ENCODE measurements at places on chromosomes 5 and 9.

DNA sequence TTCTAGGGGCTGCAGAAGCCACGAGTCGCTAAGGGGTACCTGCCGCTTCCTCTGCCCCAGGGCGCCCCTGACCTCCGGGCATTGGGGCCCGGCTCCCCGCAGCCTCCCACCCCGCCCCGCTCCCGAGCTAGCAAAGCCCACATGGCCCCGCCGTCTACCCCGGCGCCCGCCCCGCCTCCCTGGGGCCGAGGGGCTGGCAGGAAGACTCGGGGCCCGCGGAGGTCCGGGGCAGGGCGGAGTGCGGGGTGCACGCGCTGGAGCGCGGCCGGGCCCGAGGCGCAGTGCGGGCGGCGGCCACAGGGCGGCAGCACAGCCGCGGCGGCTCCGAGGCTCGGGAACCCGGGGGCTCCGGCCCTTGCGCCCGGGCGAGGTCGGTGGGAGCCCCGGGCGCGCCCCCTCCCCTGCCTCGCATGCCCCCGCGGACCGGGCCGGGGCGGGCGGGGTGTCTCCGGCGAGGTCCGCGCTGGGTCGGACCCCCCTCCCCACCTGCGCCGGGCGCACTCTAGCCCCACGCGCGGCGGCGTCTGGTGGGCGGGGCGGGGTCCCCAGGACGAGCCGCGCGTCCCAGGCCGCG lies 6.7 kb downstream of the NRARP start:
- no peak for DNase-seq

DNA sequence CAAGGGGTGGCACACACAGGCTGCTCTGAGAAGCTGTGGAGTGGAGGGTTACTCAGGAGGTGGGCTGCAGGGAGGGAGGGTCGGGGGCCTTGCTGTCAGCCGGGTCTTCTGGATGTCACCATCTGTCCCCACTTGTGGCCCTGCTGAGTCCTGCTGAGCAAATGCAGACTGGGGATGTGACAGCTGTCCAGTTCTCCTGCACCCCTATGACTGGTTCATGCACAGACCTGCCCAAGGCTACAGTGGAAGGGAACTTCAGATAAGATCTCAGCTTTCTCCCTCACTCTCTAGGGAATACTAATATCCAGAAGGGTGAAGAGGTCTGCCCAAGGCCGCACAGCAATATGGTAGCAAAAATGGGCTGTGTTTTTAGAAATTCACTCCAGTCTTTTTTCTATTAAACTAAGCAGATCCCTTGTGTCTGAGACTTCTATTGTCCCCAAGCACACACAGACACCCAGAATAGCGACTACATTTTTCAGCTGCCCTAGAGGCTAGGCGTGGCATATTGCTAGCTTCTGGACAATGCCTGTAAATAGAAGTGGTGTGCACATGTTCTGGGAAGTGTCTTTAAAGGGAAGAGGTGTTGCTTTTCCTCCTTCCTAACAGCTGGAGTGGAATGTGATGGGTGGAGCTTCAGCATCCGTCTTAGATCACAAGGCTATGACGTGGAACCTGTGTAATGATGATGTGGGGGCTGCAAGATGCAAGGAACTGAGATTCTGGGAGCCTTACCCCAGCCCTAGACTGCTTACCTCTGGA lies 51.1 kb upstream of the TBC1D2 start:
- DNase-seq: no peak

DNA sequence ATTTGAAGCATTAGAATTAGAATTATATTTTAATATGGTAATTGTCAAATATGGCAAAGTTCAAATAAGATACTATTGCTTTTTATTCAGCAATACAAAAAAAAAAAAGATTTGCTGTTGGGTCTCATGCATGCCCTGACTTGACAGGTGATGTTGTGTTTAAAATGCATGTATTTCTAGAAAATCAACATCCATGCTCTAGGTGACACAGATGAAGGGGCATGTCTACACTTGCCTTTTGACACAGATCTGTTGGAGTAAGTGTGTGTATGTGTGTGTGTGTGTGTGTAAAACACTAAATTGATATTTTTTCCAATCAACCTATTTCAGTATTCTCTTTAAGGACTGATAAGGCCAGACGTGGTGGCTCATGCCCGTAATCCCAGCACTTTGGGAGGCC lies 38.1 kb upstream of the SMARCA2 start:
- DNase-seq: no peak

- DNase-seq: no peak
Measured at GRCh38 chr9:12863618-12864017, 88.8 kb downstream of the LURAP1L start.

GRCh38 chr9:16794871-16795639 lies 75.4 kb downstream of the BNC2 start:
- DNase-seq: no peak

DNA sequence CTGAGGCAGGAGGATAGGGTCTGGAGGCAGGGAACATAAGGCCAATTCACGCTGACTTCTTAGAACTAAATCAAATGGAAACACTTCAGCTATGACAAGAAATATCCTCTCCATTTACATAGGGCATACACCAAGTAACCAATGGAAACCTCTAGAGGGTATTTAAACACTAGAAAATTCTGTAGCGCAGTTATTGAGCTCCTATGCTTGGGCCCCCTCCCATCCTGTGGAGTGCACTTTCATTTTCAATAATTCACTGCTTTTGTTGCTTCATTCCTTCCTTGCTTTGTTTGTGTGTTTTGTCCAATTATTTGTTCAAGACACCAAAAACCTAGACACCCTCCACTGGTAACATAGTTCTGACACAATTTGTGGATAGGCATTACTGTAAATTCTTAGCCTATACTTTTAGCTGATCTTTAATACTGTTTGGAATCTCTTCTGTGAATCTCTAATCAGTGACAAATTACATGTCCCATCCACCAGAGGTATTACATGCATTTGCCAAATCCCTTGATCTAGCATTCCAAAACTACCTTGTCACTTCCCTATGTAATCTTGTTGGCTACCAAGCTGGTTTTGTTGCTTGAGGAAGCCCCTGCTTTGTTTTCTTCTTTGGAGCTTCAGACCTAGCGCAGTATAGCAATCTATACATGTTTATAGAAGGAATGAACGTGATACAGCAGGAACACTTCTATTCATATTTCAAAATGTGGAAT lies 61.6 kb downstream of the ST8SIA4 start:
- DNase-seq: no peak

DNA sequence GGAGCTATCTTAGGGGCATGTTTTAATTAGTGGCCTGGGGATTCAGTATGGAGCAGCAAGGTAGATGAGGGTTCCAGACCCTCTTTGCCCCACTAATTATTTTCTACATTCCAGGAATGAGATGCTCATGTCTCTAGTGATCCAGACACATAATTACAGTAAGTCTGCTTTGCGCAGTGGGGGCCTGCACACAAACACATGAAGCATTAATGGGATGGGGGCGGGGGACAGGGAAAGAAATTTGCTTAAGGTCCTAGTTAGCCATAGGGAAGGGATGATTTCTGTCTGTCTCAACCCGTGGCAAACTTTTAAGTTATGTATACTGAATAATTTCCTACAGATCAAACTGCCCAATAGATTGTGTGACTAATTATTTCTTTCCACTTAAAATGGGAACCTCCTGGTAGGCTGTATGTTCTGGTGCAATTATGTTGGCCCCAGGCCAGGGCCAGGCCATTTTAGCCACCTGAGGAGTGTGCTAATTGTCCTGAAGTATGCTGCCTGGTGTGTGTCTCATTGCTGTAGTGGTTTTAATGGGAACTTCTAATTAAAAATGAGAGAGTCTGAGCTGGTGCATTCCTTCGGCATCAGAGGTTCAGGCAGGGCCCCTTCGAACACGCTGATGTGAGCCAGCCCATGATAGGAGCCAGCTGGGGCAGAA lies 134.4 kb downstream of the PTTG1 start:
- no peak for DNase-seq

DNA sequence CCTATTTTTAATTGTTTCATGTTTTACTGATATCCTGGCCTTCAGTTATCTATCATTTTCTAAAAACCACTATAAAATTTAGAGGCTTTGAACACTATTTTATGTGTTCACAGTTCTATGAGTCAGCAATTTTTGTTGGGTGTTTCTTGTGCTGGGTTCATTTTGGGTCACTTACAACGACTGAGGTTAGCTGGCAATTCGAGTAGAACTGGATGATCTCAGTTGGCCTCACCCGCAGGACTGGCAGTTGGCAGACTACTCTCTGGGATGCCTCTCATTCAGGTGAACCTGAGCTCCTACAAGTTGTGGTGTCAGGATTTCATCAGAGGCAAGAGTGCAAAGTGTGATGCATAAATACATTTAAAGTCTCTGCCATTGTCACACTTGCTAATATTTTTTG lies 151.0 kb upstream of the PAPPA start:
- no peak for DNase-seq

GRCh38 chr9:135442075-135442474 lies 37.5 kb upstream of the PPP1R26 start:
- no peak for DNase-seq

DNA sequence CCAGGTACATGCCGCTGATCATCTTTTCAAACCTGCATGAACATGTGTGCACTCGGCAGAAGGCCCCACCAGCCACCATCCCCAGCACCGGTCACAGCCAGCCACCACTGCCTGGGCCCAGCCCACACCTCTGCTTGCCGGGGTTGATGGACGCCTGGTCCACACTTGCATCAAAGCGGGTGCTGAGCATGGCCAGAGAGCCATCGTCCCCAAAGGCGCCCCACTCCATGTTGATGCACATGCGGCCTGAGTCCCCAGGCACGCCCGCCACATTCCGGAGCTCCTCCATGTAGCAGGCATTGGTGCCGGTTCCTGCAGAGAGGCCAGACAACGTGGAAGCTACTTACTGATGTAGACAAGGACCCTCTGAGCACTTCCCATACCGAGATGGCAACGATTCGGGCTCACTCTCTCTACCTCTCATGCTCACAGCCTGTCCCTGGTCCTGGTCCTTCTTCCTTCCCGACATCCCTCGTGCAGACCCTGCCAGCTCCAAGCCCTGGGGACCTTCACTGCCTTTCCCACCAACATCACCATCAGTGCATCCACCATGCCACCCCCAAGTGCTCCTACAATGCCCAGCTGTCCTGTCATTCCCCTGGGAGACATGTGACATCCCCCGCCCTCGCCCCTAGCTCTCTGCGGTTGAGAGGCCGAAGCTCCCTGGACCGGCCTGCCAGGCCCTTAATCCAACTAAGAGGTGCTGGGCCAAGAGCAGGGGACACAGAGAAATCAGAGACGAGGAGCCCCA lies 17.2 kb downstream of the HK3 start:
- DNase-seq: no peak

DNA sequence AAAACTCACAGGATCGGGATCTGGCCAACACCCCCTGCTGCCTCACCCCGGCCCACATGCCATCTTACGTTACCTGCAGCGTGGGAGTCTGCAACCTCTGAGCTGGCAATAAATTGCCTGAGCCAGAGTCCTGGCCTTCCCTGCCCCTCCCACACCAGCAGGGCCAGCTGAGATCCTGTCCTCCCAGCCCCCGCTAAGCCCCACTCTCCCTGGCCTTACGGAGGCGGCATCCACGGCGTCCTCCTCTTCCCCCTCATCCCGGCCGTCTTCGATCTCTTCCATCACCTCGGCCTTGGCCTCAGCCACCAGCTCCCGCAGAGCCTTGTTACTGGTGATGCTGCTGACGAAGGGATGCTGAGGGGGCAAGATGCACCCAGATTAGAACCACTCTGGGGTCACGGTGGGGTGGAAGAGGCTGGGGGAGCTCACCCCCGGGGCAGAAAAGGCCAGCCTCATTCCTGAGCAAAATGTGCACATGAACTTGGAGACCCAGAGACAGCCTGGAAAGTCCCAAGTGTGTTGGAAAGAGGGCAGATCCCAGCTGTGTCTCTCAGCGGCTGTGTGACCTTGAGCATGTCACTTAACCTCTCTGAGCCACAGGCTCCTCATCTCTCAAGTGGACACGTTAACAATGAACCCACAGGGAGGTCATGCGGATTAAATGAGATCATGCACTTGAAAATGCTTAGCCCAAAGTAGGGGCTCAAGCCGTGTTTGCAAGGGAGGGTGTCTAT lies 89.9 kb upstream of the FBXW11 start:
- no peak for DNase-seq

DNA sequence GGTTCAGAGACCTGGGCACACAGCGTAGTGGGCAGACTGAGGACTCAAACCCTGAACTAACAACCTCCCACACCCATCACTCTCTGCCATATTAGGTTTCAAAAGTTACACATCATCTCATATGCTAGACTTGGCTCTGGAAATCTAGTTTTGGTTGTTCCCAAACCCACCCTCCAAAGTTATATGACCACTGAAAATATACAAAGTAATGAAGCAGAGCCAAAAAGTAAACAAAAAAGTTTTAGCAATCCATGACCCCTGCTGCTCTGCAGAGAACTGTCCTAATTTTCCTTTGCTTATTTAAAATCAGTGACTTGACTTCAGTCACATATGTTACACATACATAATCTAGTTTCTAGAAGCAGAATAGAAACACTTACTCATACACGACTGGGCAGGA lies 155.6 kb upstream of the TAS2R1 start:
- no peak for DNase-seq

DNA sequence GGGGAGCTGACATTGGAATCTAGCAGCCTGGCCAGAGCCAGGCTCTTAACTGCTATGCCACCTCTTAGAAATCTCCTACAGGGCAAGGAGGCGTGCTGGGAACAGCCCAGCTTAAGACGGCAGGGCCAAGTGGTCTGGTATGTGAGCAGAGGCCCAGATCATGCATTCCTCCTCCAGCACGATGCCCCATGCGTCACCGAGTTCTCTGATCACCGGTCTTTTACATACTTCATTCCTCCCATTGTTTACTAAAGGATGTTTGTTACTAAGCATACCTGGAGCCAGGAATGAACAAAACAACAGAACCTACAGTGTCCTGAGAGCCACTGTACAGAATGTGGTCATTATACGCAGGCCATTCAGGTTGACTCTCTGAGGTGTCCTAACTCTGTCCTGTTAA lies 73.8 kb downstream of the TRIO start:
- DNase-seq: no peak

- no peak for DNase-seq
Measured at GRCh38 chr9:97412626-97413385, 910 bp downstream of the TDRD7 start.

DNA sequence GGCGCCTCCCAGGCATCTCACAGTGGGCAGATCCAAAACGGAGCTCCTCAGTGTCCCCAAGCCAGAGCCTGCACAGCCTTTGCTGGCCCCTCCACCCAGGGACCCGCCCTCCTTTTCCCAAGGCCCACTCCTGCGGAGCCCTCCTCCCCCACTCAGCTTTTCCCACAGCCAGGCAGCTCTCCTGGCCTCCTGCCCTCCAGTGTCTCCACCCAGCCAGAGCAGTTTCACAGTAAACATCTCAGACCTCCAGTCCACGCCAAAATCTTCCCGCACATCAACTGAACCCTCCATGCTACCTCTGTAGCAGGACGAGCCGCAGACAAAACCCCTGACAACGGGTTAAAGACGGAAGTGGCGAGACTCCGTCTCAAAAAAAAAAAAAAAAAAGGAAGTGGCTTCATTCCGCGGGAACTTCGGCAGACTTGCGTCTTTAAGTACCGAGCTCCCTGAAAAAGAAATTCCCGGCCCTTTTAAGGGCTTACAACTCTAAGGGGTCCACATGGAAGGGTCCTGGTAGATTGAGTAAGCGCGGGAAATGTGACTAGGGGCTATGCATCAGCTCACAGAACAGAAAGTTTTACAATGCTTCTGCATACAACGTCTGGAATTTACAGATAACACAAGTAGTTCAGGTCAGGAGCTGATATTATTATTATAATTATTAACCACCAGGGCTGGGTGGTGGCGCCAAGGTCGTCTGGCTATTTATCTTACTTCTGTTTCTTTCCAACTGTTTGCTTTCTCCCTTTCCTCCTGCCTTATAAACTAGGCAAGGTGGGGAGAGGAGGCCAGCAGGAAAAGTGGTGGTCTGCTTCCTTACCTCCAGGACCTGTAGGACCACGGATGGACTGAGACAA lies 11.4 kb upstream of the GRIN1 start:
- no peak for DNase-seq

- no peak for DNase-seq
Measured at GRCh38 chr9:134545215-134545542, 96.4 kb upstream of the COL5A1 start.
